ENCODE measurements at places on chromosomes 5 and 9. TPM values are rescaled to one million over a fixed set of nuclear protein-coding genes. Genes with fewer than 3 reads are reported as not detected.

The PRR7 gene
- total RNA-seq: 0.83 TPM

The IL3 gene
- total RNA-seq: 0.36 TPM

The CMYA5 gene
- total RNA-seq: 0.64 TPM

The SH3GL2 gene
- total RNA-seq: not detected

The STPG3 gene
- not detected for total RNA-seq

DNA sequence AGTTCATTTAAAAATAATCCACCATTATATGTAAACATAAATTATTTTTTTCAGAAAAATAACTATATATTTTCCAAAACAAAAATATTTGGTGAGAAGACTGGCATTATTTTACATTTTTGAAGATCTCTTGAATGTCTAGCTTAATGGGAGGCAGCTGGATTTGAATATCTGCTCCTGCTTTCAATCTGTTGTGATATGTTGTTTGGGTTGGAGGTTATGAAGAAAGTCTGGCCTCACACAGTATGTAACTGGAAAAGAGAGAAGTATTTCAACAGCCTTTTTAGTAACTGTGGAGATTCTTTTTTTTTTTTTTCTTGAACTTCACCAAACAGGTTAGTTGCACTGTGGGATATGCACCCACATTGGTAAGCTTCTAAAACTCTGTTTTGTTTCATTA is 84.7 kb upstream of the SLIT3 start:
- no peak for DNase-seq

GRCh38 chr9:129822898-129823541 is 916 bp downstream of the TOR1A start:
- DNase-seq: no peak

DNA sequence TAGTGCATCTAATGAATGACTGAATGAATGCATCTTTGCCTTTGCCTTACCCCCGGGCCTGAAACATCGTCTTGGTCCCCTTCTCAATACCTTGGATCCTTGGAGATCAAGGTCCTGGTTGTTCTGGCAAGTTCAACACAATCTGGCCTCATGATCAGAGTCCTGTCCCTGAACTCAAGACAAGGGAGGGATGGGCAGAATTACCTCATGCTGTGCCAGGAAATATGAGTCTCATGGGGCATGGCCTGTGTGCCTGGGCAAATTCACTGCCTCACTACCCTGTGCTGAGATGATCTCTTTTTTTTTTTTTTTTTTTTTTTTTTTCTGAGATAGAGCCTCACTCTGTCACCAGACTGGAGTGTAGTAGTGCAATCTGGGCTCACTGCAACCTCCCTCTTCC is 630 bp upstream of the BTNL3 start:
- no peak for DNase-seq

DNA sequence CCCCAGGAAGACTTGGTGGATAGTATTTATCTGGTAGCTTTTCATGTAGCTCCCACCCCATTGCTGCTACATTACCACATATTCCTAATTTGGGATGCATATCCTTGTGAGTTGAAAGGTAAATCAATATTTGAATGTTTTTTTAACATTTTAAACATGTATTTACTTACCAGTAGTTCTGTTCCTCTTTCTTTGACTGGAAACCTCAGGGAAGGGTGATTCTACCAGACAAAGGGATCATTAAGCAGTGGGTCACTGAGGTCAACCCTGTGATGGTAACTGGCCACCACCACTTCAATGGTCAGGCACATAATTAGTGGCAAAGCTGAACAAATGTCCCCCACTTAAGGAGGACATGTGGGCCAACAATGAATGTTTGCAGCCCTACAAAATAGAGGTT is 27.2 kb upstream of the KLF9 start:
- DNase-seq: no peak

DNA sequence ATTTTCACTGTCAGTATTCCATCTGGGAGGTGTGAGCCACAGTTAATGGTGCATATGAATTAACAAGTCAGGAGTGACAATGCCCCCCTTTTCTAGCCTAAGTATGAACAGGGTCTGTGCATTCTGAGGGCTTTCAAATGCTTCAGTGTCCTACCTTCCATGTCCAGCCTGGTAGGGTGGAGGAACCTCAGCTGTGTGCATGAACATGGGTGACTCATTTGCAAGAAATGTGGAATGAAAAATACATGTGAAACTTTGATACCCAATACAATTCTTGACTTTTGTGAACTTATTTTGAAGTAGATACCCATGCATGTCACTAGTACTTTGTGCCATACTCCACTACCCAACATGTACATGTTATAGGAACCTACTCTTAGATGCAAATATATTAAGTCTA is 375.8 kb downstream of the SEMA5A start:
- no peak for DNase-seq

- DNase-seq: no peak
These were observed 2.4 kb upstream of the TERT start for GRCh38 chr5:1297243-1297642.

DNA sequence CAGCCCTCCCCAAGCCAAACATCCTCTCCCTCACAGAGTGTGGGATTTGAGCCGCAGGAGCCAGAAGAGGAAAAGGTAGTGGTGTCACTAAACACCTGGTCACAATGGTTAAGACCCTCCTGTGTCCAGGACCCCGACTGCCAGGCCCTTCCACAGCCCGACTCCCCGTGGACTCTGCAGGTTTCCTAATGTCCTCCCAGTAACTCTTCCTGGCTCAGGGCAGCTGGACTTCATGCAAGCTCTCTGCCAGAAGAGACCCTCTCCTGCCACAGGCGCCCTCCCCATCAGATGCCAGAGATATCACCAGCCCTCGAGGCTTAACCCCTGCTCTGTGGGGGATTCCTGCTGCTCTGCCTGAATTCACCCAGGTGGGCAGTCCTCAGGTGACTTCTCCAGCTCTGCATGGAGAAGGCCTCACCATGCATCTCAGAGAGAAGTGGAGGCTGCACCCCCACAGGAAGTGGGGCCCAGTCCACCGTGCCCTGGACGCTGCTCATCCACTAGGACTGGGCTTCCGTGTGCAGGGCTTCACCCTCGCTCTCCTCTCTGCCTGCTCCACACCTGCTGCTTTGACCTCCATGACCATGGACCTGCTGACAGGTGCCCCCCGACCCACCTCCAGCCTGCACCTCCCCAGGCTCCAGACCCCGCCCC is 111.2 kb downstream of the ADAMTS2 start:
- DNase-seq: no peak
